A549 treated with dexamethasone at 1 μM for 4 hours (cell line): ENCODE measurements at places on chromosomes 5 and 9. TPM values are rescaled to one million over a fixed set of nuclear protein-coding genes. Genes with fewer than 3 reads are reported as not detected.

Gene PTGER4
- 5.3 to 9.1 TPM (median 7.7 TPM) in 5 replicates for total RNA-seq

Gene INSL4
- 14.0 to 17.1 TPM (median 15.9 TPM) in 5 replicates for total RNA-seq

Gene CD14
- total RNA-seq: 2.6 to 3.4 TPM (median 3.0 TPM) in 5 replicates

Gene FAM153A
- total RNA-seq: 0.34 TPM in 1 of 5 replicates, not detected in the others

Gene NUTM2G
- 0.05 TPM in 1 of 5 replicates, not detected in the others for total RNA-seq

Gene CCDC187
- 0.01 TPM in 2 of 5 replicates, not detected in the others for total RNA-seq
